NCI-H1048 (cell line): ENCODE measurements at places on chromosomes 13 and 19.

DNA sequence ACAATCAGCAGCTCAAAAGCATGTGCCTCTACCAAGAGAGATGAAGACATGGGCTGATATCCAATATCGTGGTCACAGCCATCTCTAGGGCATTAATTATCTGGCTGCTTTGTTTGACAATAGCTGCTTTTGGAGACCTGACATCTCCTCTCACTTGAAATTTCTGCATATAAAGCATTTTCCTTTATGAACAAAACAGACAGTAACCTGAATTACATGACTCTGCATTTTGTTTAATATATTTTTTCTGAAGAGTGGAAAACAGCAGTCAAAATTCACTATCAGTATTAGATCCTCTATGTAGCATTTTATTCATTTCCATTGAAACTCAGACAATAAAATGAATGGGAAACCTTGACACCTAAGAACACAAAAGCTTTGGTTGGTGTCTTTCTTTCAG lies 42.4 kb upstream of the ESD start:
- DNase-seq, result no peak

GRCh38 chr13:49538404-49538803 lies 42.7 kb downstream of the PHF11 start:
- DNase-seq, result no peak

DNA sequence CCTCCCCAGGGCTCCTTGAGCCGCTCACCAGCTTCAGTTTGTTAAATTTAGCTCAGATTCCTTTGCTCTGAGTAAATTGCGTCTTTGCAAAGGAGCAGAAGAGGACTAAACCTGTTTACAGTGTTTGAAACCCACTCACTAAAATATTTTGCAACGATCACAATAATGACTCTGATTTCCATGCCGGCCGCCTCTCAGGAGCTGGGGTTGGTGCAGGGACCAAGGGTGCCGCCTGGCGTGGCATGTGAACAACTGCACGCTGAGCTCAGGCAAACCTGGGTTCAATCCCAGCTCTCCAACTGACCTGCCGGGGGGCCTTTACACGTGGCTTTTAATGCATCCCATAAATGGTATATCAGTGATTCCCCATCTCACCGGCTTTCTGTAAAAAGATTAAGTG lies 68.7 kb upstream of the CACNA1A start:
- DNase-seq, result no peak

DNA sequence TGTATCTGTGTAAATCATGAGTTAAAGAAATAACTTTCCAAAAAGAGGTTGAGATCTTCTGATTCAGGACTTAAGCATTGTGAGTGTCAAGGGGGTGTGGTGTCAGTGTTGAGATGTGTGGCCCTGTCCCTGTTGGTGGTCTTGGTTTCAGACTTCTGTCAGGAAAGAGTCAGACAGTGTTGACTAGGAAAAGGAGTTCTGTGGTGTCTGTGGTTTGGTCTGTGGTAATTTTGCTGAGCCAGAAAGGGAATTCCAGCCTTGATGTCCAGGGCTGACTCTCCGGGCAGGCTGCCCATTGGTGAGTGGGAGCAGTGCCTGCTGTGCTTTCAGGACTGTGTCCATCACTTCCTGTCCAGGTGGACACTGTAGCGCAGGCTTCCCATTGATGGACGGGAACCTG lies 39.8 kb upstream of the IGFL4 start:
- no peak for DNase-seq

DNA sequence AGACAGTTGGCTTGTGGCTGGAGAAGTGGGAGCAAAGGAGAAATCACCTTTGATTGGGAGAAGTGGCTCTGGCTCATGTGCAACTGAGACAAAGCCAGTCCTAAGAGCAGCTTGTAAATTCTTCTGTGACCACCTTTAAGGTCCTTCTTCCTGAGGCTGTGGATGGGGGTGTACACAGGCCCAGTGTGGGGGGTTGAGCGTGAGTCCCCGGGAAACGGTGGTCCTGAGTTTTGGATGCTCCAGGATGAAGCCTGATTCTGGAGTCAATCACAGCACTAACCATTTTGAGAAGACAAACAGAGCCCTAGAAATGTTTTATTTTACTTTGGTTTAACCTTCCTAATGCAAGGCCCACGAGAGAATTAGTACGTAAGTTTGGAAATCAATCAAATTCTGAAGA lies 3.9 kb upstream of the CEBPA start:
- no peak for DNase-seq

- no peak for DNase-seq
Measured at GRCh38 chr19:33301144-33301899, 1.0 kb downstream of the CEBPA start.

- DNase-seq, result no peak
Measured at GRCh38 chr13:108005231-108005630, 210.1 kb downstream of the LIG4 start.

DNA sequence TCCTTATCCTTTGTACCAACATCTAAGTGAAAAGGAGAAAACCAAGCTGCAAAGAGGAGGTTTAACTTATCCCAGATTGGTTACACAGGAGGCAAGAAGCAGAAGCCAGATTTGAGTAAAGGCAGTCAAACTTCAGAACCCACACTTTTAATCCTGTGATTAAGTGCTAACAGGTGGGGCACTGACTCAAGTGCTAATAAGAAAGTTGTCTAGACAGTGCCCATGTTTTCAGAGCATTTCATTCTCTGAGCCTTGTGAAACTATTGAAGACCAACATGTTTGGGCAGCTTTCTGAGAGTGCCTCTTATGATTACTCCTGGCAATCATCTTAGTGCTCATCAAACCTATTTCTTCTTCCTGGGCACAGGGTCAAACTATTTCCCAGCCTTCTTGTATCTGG lies 380.8 kb downstream of the KCNRG start:
- no peak for DNase-seq

GRCh38 chr13:94329277-94329676 lies 150.2 kb downstream of the DCT start:
- no peak for DNase-seq

DNA sequence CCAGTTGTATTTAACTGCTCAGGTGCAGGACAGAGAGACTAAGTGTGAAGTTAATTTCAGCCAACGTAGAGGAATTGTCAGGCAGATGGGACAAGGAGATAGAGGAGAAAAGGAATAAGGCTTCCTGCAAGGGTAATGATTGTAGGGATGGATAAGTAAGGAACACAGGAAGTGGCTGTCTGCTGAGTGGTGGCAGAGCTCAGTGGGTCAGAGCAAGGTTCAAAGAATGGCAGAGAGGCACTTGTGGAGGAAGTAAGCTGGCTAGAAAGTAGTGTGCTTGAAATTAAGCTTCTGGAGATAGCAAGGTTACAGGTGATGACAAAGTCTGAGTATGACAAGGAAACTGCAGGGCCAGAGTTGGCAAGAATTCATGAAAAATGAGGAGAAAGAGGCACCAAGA lies 47.9 kb downstream of the USPL1 start:
- no peak for DNase-seq

DNA sequence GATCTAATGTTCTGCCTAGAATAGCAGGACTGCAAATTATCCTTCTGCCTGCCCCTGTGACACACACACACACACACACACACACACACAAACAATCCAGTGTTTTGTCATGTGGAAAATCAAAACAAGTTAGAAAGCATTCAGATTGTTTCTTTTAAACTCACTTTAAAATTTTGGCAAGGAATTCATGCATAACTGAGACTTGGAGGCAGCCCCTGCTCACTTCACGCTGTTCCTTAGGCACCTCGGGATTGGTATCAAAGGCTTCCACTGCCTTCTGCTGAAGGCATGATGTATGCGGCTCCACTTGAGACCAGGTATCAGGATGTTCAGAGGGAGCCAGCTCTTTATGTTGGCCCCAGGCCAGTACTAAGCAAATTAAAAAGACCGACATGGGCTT lies 158.7 kb downstream of the OXGR1 start:
- no peak for DNase-seq

DNA sequence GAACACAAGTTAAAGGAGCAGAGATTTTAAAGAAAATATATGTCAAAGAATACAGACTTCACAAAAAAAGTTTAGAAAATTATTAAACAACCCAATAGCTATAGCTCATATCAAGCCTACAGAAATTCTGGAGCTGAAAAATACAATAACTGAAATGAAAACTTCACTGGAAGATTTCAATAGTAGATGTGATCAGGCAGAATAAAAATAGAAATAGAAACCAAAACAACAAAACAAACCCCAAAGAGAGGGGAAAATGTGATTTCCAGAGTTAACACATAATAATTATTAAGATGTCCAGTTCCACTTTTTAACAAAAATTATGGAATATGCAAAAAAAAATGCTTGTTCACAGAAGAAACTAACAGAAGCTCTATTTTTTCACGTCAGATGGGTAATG lies 23.6 kb downstream of the LRRC63 start:
- no peak for DNase-seq

DNA sequence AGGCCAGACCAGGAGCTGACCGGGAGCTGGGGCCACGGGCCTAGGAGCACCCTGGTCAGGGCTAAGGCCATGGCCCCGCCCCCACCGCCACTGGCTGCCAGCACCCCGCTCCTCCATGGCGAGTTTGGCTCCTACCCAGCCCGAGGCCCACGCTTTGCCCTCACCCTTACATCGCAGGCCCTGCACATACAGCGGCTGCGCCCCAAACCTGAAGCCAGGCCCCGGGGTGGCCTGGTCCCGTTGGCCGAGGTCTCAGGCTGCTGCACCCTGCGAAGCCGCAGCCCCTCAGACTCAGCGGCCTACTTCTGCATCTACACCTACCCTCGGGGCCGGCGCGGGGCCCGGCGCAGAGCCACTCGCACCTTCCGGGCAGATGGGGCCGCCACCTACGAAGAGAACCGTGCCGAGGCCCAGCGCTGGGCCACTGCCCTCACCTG lies 6.6 kb downstream of the SPHK2 start:
- no peak for DNase-seq

DNA sequence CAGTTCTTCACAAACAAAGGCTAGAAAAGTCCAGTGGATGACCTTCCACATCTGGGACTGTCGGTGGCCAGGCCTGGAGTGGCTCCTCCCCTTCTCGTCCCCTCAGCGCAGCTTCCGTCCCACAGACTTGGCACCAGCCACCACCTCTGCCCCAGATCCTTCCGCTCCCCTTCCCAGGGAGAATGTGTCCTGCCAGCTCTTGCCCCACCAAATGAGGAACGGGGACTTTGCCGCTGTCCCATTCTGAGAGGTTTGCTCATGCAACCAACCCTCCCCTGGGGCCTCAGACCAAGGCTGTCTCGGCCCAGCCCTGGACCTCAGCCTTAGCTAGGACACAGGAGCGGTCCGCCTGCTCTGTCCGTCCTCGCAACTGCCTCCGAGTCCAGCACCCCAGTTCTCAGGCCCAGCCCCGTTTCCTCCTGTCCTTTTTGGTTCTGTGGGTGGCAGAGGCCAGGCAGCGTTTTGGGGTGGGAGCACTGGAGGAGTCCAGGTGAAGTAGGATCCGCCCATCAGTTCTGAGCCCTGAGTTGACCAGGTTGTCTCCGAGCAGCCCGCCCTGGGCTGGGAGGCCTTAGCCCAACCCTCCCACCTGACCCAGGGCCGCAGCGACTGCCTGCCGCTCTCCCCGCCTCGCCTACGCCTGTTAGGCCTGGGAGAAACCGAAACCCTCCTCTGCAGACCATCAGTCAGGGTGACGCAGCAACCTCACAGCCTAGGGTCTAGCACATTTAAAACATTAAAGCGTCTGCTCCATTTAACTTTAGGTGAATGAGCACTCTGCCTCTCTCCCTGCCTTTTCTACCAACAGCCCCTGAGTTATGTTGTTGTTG lies 284.3 kb downstream of the FOXO1 start:
- no peak for DNase-seq

DNA sequence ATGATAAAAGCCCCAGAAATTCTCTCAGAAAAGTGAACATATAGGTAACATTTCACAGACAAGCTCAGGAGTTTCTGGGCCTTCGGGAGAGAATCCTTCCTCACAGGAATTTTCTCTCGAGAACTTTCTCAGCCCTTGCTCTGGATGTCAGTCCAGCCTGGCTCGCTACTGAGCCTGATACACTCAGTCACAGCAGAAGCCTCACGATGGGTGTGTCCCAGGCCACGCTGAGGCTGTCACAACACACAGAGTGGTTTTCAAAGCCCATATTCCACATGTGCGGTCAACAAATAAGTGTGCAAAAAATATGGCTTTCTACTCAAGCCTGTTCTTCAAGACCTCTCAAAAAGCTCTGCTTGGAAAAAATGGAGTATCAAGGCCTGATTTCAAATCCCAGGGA lies 31.5 kb upstream of the MEDAG start:
- no peak for DNase-seq

GRCh38 chr19:53849237-53849676 lies 18.4 kb upstream of the MYADM start:
- DNase-seq, result no peak

GRCh38 chr13:44447783-44448321 lies 74.2 kb downstream of the SERP2 start:
- DNase-seq, result no peak

DNA sequence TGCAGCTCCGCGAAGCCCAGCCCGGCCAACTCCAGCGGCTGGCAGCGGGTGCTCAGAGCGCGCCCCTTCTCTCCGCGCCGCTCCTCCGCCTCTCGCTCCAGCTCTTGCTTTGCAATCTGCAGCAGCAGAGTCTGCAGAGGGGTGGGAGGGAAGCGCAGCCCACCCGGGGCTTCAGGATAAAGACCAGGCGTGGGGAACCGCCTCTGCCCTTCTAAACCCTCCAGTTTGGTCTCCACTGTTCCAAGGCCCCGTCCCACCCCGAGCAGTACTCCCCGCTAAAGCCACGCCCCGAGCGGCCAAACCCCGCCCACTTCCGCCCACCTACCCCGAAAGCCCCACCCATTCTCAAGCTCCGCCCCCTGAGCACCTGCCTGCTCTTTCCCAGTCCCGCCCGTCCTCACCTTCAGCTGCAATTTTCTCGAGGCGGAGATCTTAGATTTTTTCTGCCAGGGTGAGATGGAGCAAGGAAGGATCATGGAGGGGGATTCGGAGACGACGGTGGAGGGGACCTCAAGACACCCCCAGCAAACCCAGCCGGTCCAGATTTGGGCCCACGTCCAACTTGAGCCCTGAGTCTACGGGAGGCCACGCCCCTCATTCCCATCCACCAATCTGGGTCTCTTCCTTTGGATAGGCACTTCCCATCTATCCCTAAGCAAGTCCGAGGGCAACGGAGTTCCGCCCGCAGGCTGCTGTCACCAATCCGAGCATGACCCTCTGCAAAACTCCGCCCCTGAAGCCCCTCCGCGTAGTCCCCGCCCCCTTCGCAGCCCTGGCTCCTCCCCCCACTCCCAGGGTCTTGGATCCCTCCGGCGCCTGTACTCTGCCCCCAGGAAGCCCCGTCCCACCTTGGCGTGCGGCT lies 1.1 kb downstream of the TNNI3 start:
- DNase-seq, result peak; percentile 62

DNA sequence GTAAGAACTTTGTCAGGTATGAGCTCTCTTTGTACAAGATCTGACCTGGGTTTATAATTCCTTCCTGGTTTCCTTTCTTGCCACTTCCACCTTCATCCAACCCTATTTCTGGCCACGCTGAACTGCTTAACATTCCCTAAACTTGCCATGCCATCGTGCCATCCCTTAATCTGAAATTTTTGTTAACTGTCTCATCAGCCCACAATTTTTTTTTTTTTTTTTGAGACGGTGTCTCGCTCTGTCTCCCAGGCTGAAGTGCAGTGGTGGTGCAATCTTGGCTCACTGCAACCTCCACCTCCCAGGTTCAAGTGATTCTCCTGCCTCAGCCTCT lies 144.6 kb downstream of the GGACT start:
- no peak for DNase-seq

DNA sequence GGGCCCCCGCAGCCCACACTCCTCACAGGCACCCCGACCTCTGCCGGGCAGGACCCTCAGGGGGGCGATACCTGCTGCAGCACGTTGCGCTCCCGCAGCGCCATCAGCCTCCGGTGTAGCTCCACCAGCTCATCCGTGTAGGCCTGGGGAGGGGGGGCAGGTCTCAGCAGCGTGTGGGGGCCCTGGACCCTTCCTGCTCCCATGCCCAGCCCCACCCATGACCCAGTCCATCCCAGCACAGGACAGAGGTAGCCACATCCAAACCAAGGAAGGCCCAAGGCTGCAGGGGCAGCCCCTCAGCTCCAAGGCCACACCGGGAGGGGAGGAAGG lies 66.5 kb downstream of the MLLT1 start:
- DNase-seq, result no peak
